ENCODE measurements at places on chromosomes 12 and 14. TPM values are rescaled to one million over a fixed set of nuclear protein-coding genes. Genes with fewer than 3 reads are reported as not detected.

Gene HHIPL1
- total RNA-seq: 11.9 TPM

GRCh38 chr12:29241821-29242591 lies 92.9 kb downstream of the FAR2 start:
- no peak overlapping the region for H3K4me3 ChIP-seq
- no peaks in the 10 kb centered on the region for H3K27me3 ChIP-seq
- H3K36me3 ChIP-seq: no peaks in the 10 kb centered on the region
- no peak for DNase-seq

Gene BDKRB2
- total RNA-seq: 7.9 TPM

Gene ASIC1
- total RNA-seq: not detected

- peaks cover 8% of the 10 kb centered on the region for H3K36me3 ChIP-seq
- peak overlapping the region; percentile 39 for H3K27ac ChIP-seq
- H3K27me3 ChIP-seq: no peaks in the 10 kb centered on the region
- DNase-seq: no peak
These were observed 10.8 kb downstream of the MTERF2 start for GRCh38 chr12:106975993-106976658.

- H3K4me1 ChIP-seq: no peaks in the 10 kb centered on the region
- no peak for DNase-seq
- H3K27me3 ChIP-seq: no peaks in the 10 kb centered on the region
- no peak overlapping the region for H3K27ac ChIP-seq
- no peaks in the 10 kb centered on the region for H3K36me3 ChIP-seq
These were observed 154.9 kb upstream of the PZP start for GRCh38 chr12:9363145-9363544.

GRCh38 chr14:99838639-99839134 lies 45.5 kb downstream of the EML1 start:
- H3K27ac ChIP-seq: no peak overlapping the region
- H3K36me3 ChIP-seq: no peaks in the 10 kb centered on the region
- H3K4me1 ChIP-seq: peaks cover 3% of the 10 kb centered on the region
- DNase-seq: no peak

GRCh38 chr12:41190338-41190737 lies 2.2 kb downstream of the PDZRN4 start:
- peak overlapping the region; percentile 96 for H3K4me3 ChIP-seq
- no peaks in the 10 kb centered on the region for H3K27me3 ChIP-seq
- no peaks in the 10 kb centered on the region for H3K36me3 ChIP-seq
- H3K4me1 ChIP-seq: no peaks in the 10 kb centered on the region
- H3K27ac ChIP-seq: peak overlapping the region; percentile 74

DNA sequence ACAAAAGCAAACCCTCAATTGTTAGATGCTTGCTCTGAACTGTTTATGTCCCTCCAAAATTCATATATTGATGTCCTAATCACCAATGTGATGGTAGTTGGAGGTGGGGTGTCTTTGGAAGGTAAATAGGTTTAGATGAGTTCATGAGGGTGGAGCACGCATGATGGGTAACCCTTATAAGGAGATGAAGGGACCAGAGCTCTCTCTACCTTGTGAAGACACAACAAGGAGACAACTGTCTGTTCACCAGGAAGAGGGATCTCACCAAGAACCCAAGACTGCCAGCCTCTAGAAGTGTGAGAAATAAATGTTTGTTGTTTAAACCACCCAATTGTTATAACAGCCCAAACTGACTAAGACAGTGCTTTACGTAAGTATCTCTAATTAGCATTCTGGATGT lies 27.0 kb downstream of the DHRS2 start:
- DNase-seq: no peak
- no peaks in the 10 kb centered on the region for H3K27me3 ChIP-seq
- H3K36me3 ChIP-seq: no peaks in the 10 kb centered on the region
- H3K4me1 ChIP-seq: no peaks in the 10 kb centered on the region

DNA sequence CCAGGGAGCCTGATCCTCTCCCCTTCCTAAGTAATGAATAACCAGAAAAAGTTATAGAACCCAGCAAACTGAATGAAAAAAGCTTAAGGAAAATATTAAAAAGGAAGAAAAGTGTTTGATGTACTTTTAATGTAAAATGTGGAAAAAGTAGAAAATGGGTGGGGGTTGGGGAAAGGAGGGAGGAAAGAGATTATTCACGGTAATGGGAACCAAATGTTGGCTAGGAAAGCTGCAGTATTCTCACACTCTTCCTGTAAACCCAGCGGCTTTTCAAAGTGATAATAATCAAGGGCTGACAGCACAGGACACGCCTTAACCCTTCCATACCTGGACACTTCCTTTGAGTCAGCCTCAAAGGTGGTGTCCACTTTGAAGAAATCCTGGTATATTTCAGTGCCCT lies 139.2 kb downstream of the TGFB3 start:
- H3K36me3 ChIP-seq: peaks cover 3% of the 10 kb centered on the region
- no peaks in the 10 kb centered on the region for H3K27me3 ChIP-seq
- H3K27ac ChIP-seq: no peak overlapping the region
- H3K4me3 ChIP-seq: no peak overlapping the region
- no peak for DNase-seq

Gene CTSG
- total RNA-seq: not detected

DNA sequence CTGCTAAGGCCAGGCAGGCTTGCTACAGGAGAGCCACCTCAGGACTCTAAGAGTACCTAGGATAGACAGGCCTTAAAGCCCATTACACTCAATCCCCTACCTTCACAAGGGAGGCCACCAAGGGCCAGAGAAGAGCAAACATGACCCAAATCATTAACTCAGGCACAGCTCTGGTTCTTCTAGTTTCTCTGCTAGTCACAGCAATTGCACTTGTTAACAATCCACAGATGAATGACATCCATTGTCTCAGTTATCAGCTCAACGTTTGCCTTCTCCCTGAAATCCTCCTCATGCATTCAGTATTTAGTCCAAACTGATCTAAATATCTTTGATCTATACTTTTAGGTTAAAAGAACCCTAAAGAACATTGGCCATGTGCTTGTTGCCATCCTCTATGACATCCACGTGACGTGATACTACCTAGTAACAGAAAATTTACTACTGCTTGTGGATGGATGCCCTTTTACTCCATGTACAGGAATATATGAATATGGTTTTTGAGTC lies 164.5 kb downstream of the STXBP6 start:
- no peaks in the 10 kb centered on the region for H3K27me3 ChIP-seq

DNA sequence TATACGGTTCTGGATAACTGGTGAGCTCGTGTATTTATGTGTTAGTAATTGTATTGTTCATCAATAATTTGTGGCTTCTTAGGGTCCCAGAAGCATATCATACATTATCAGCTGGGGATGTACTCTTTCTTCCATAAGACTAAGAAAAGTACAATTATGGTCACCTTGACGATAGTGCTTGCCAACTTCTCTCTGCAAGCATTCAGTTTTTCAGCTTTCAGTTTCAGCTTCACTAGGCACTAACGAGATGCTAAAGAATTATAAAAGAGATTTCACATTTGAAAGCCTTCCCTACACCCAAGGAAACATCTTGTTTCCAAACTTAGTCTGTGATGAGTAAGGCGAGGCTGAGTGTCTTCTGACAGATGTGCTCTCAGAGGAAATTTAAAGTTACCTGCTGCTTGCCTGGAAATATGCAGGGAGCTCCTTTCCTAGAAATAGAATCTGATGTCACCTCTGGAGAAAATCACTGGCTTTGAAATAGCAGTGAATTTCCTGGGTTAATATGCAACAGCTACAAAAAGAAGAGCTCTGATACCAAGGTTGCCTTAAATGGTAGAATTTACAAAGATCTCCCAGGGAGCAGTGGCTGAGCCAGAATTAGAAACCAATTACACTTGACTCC lies 1419.9 kb upstream of the TMEM132C start:
- H3K4me1 ChIP-seq: no peaks in the 10 kb centered on the region
- no peak overlapping the region for H3K4me3 ChIP-seq
- no peak for DNase-seq
- H3K27me3 ChIP-seq: no peaks in the 10 kb centered on the region

GRCh38 chr14:105531088-105531893 lies 4.9 kb downstream of the TMEM121 start:
- H3K4me3 ChIP-seq: no peak overlapping the region
- DNase-seq: no peak
- peaks cover 12% of the 10 kb centered on the region for H3K4me1 ChIP-seq
- no peaks in the 10 kb centered on the region for H3K36me3 ChIP-seq

Gene RHEBL1
- not detected for total RNA-seq

Gene RNF212B
- total RNA-seq: not detected

- peak overlapping the region; percentile 43 for H3K27ac ChIP-seq
- H3K4me1 ChIP-seq: peaks cover 15% of the 10 kb centered on the region
- H3K4me3 ChIP-seq: peak overlapping the region; percentile 61
These were observed 213.6 kb downstream of the ERC1 start for GRCh38 chr12:1204581-1205121.

Gene DBX2
- total RNA-seq: not detected

DNA sequence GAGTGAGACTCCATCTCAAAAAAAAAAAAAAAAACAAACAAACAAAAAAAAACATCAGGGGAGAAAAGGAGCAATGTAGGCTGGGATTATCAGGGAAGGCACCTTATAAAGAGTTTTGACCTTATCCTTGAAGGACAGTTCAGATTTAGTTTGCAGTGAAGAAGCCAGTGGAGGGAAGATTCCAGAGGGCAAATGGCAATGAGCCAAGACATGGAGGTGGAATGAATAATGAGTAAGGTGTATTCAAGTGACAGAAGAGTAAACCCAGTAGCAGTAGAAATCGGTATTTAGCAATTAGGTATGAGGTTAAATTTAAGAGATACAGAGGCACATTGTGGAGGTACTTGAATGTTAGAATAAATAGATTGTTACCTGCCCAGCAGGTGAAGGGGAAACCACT lies 2.2 kb upstream of the DUSP16 start:
- no peaks in the 10 kb centered on the region for H3K36me3 ChIP-seq
- H3K4me1 ChIP-seq: no peaks in the 10 kb centered on the region
- DNase-seq: no peak
- H3K4me3 ChIP-seq: no peak overlapping the region
- H3K27ac ChIP-seq: no peak overlapping the region
- H3K27me3 ChIP-seq: no peaks in the 10 kb centered on the region

All from ascending aorta (tissue), 2 donors.